ENCODE measurements at places on chromosomes 2 and 18.

DNA sequence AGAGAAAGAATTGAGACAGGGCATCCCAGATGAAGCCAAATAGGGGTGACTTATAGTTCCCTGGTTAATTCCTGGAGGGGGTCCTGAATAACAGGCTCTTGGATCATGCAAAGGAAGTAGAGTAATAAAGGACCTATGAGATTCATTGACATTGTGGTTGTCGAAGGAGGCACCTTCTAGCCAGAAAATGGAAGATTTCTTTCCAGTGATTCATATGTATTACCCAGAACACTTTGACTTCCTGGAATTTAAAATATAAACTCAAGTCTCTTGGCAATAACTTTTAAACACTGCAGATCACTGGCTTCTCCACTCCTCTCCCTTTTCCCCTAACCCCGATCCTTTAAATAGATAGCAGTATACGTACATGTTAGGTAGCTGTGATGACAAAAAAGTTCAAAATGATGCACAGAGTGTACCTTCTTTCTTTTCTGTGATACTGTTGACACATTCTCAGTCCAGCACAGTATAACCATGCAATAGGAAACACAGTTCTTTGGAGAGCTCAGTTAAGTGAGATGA is 211.8 kb downstream of the LTBP1 start:
- peak; percentile 91 for DNase-seq

DNA sequence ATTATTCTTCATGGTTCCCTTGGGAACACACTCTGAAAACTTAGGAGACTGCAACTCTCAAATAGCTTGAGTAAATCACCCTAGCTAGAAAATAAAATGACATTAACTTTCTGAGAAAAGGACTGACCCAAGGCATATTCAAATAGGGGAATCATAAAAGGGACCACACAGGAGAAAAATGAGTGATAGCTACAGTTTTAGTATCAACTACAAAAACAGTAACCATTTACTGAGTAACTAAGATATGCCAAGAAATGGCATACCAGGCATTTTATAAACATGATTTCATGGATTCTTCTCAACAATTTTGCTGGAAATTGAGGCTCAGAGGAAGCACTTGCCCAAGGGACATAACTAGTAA is 84.5 kb downstream of the AFF3 start:
- DNase-seq: peak; percentile 78

- DNase-seq: no peak
Measured at GRCh38 chr2:239756790-239757760, 268.1 kb downstream of the NDUFA10 start.

DNA sequence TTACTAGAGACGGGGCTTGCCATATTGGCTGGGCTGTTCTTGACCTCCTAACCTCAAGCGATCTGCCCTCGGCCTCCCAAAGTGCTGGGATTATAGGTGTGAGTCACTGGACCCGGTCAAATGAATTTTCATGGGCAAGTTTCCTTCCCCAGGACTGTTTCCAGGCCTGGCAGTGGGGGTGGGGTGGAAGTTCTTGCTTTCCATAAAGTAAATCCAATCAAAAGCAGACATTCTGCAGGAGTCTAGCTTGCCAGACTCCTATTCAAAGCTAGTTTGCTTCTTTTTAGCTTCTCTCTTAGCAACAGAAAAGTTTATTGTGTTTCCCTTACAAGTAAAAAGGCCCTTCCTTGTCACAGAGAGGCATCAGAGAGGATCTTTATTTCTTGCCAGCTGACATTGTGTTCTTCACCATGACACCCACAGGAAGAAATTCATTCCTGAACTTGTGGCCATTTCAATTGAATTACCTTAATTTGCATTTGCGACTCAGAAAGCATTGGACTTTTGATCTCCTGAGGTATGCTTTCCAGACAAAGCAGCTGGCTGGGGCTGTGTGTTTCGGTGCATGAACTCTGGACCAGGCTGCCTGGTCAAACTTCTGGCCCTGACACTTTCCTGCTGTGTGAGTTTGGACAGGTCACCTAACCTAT is 37.9 kb downstream of the LYPD1 start:
- DNase-seq: peak; percentile 46

DNA sequence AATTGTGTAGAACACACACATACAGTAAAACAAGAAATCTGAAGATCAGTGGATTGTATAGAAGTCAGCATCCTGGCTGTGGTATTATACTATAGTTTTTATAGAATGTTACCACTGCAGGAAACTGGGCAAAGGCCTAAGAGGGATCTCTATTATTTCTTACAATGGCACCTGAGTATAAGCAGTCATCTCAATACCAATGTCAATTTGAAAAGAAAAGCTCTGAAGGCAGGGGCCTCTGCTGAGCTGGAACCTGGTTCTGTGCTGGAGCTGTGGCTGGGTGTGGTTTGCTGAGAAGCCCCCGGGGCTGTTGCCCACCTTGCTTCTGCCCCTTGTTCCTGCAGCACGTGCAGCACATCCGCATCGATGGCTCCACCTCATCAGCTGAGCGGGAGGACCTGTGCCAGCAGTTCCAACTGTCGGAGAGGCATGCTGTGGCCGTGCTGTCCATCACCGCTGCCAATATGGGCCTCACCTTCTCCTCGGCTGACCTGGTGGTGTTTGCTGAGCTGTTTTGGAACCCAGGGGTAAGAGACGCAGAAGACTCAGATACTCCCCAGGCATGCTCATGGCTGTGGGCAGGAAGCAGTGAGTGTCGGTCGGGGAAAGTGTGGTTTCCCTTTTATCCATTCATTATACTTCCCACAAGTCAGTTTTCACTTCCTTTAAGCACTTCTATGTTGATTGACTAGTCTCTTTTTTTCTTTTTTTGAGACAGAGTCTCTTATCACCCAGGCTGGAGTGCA is 23.5 kb upstream of the RPL37A start:
- DNase-seq: no peak

DNA sequence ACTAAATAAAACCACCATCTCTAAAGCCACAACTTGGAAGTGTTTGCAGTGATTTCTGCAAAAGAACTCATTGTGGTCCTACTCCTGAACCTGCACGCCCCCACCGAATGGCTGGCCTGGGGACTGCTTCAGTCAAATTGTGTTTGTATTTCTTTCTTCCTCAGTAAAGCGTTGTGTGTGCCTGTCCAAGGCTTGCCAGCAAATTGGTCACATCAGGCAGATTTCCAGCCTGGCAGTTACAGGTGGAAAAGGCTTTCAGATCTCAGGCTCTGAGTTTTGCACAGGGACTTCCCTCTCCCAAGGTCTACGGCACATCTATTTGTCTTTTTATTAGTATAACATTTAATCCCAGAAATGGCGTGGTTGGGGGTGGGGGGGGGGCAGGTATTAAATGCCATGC is 54.0 kb upstream of the NOSTRIN start:
- no peak for DNase-seq

GRCh38 chr18:57073501-57074187 is 73.2 kb upstream of the BOD1L2 start:
- DNase-seq: no peak
